Pulmonary artery endothelial cell (primary cell): ENCODE measurements at places on chromosomes 4 and X.

GRCh38 chr4:186297013-186297645 is 31.1 kb downstream of the F11 start:
- no peak for DNase-seq

- no peak for DNase-seq
These were observed 37.6 kb downstream of the PF4 start for GRCh38 chr4:73944061-73944875.

DNA sequence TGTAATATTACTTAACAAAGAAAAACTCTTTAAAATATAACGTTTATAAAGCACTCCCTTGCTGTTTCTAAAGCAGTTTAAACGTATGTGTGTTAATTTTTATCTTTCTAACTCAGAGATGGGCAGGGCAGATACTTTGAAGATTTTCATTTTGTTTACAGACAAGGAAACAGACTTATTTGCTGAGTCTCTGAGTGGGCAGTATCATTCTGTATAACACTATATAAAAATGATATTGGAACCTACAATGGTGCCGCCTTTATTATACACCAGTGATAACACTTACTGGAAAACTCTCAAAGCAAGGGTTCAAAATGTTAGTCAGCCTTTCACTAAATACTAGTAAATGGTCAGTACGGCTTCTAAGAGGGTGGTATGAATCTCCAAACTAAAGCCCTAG is 193.4 kb downstream of the NR3C2 start:
- no peak for DNase-seq

DNA sequence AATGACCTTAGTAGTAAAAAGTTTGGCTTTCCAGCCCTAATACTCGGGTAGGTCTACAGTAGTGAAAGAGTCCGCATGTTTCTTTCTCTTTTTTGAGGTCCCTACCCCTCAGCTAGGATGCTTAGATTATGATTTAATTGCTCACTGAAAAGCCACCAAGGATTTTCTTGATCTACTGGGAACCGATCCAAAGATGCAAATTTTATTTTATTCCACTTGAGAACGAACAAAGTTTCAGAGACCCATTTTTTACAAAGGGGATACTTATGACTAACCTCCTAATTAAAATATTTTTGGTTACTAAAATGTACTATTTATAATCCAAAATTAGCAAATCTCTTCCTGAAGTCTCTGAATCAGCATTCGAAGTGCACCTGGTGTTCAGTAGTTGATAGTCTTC is 14.3 kb upstream of the PDHA2 start:
- DNase-seq: no peak

GRCh38 chrX:12949927-12950656 is 24.8 kb upstream of the TMSB4X start:
- peak; percentile 68 for DNase-seq

- no peak for DNase-seq
These were observed 42.7 kb downstream of the NHSL2 start for GRCh38 chrX:71953391-71953790.

DNA sequence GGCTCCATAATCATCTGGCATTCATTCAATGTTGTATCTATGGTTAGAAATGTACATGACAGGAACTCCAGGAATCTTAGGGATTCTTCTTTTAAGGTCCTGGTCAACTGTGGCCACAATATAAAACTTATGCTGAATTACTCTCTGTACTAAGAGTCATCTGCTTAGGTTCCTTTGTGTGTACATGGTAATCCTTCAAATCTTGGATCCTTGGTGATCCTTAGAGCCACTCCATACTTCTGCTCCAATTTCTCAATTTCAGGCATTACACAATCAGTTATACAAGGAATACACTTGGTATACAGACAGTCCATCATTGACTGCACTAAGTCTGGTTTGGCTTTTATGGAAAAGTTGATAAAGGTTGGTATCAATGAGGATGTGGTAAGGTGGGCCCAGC is 5.8 kb downstream of the SRD5A3 start:
- DNase-seq: no peak

- no peak for DNase-seq
These were observed 42.0 kb downstream of the TEC start for GRCh38 chr4:48227662-48228061.

DNA sequence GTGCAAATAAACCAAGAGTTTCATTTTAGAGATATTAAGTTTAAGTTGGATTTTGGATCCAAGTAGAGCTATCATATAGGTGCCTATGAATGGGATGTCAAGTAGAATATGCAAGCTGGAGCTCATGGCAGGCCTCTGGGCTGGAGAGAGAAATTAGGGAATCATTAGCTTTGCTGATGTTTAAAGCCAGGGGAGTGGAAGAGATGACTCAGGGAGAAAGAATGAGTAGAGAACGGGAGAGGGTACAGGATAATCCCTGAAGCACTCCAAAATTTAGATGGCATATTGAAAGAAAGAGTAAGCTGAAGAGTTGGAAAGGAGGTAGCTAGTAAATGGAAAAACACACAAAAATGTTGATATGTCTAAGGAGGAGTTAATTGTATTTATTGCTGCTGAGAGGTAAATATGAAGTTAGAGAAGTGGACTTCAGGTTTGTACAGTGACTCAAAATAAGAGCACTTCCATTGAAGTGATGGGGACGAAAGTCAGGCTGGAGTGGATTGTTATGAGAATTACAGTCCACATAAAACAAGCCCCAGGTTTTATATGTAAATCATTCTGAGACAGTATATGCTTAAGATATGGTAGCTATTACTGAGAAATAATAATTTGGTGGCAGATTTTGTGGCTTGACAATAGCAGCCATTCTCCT is 72.5 kb upstream of the GRXCR1 start:
- no peak for DNase-seq

DNA sequence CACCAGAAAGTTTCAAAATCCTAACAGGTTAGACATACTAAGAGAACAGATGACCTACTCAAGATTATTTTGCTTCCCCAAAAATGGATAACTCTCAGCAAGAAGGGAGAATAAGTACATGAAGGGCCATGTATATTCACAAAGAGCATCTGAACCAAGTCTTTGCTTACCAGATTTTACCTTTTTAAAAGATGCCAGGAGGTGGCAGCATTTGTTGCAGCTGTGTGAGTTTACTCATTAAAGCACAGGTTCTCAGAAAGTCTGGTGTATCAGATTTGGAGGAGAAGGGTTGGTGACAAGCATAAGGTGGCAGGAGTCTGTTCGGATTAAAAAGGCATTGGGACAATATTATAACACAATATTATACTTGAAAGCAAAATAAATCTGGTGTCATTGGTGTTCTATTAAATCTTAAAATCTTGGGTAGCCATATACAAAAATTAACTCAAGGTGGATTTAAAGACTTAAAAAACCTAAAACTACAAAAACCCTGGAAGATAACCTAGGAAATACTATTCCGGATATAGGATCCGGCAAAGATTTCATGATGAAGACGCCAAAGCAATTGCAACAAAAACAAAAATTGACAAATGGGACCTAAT is 51.3 kb upstream of the NFKB1 start:
- no peak for DNase-seq

DNA sequence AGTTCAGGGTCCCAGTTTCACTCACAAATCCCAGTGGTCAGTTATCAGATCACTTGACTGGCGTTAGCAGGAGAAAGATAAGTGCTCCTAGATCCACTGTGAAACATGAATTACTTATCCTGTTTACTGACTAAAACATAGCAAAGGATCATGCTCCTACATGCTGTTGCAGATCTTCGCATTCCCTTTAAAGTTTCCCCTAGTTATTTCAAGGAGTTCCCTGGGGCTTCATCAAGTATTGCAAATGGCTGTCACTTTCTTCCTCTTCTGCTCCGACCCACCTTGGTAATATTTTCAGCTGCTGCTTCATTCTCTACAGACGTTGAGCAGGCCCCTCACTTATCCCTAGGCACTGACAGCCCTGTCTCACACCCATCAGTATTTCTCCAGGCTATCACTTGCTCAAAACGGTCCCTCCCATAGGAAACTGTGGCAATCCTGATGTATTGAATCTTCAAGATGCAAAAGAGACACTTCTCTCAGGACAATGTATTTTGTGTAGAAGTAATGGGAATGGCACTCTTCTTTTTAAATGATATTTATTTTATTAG is 466.0 kb downstream of the INPP4B start:
- DNase-seq: no peak

- no peak for DNase-seq
These were observed 716.6 kb upstream of the INTU start for GRCh38 chr4:126916049-126916625.

DNA sequence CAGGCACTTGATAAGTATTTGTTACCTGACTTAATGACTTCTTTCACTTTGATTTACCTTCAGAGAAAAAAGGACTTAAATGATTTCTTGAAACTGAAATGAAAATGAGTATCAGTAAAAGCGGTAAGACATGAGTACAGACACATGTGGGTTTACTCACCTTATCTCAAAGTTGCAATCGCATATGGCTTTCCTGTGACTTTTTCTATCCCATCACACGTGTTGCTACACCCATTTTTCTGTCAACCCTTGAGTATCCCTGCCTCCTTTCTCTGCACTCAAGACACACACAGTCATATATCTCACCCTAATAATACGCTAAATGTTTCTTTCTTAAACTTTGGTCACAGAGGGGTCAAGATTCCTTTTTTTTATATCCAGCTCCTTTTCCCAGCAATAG is 11.0 kb upstream of the ARHGEF38 start:
- no peak for DNase-seq

DNA sequence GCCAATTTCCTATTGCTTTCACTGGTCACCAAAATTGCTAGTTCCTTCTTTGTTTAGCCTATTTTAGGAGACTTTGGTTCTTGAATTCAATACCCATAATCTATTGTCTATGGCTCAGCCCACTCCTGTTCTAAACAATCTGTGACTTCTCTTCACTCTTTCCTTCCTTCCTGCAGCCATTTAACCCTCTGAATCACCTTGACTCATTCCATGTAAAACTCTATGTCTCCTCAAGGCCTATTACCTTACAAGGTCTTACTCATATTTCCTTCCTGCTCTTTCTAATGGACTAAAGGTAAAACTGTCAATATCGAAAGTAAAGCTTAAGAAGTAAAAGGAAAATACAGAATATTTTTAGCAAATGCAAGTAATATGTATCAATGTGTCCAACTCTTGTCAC is 301.6 kb downstream of the ARHGAP24 start:
- peak; percentile 78 for DNase-seq

GRCh38 chr4:125091101-125091500 is 223.7 kb upstream of the FAT4 start:
- no peak for DNase-seq

DNA sequence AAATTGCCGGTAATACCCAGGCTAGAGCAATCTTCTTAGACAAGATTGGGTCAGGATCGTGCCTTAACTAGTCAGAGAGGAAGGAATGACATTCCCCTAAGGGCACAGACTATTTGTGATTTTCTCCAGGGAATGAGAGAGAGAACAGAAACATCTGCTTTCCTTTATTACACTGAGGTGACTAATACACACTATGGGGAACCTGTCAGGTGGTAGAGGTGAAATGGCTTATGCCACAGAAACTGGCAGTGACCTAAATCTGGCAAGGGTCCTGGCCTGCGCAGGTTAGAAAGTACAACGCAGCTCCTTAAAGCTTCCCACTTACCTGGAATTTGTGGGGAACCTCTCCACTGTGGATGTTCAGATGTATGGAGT is 16.6 kb upstream of the HPGD start:
- DNase-seq: no peak

- no peak for DNase-seq
These were observed 27.5 kb upstream of the OTUD4 start for GRCh38 chr4:145207934-145208333.

GRCh38 chrX:74420196-74421035 is 877 bp upstream of the SLC16A2 start:
- no peak for DNase-seq

GRCh38 chr4:33283818-33284217 is 2563.6 kb downstream of the PCDH7 start:
- DNase-seq: no peak

GRCh38 chrX:16836371-16836770 is 33.8 kb downstream of the RBBP7 start:
- DNase-seq: no peak

DNA sequence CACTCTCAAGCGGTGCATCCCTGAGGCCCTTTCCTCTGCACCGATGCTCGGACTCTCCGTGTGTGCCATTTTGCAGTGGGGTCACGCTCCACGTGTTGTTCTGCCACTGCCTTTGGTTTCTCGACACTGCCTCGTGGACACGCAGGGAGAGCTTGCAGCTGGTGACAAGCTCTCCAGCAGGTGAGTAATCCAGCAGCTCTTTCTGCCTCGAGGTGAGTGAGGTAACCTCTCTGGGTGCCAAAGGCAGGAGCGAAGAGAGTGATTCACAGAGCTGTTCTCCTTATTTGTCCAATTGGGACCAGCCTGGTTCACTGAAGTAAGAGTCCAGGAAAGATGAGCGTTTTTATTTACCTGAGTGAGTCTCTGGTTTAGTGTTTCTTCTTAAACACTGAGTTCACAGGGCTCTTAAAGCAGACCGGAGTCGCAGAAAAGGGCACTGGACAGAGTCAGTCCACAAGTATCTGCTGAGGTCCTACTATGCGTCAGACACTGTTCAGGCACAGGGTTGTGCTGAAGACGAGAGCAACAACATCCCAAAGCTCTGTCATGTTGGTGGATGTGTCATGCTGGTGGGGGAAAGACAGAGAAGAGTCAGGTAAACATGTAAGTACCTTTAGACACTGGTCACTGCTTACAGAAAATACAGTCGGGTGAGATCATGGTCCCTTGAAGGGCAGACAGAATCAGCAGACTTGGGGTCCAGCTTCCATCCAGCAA is 61.8 kb downstream of the FHDC1 start:
- no peak for DNase-seq

DNA sequence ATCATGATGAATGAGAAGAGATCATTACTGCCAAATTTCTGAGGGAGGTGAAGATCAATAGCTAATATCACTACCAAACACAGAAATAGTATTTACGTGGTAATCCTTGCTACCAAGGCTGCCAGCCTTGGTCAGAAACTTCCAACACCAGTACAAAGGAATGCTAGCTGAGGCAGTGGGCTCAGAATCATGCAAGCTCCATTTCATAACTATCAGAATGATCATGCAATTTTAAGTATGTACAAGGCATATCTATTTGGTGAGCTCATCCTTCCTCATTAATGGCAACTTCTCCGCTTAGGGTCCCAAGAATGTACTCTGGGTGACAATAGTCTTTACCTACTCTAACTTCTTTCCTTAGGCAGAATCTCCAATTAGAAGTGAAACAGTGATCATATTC is 135.0 kb downstream of the GPC3 start:
- no peak for DNase-seq

- DNase-seq: no peak
These were observed 30.8 kb downstream of the GAK start for GRCh38 chr4:901192-901910.

- no peak for DNase-seq
These were observed 297.2 kb upstream of the GALNT7 start for GRCh38 chr4:172871381-172871780.

DNA sequence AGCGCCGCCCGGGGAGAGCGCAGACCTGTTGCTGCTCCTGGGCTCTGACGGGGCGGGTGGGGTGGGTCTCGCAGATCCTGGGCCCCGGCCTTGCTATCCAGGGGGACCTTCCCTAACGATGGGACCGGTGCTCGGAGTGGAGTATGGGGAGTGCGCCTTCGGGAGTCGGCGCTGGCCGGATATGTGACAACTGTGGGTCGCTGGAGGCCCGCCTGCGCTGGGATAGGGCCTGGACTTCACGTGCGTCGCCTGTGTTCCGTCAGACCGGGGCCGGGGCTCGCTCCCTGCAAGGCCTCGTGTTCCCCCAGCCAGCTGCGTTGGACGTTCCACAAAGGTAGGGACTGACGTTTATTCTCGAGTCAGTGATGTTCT is 1.3 kb downstream of the TBL1X start:
- no peak for DNase-seq
